ENCODE measurements at places on chromosomes 2 and 18. TPM values are rescaled to one million over a fixed set of nuclear protein-coding genes. Genes with fewer than 3 reads are reported as not detected.

- no peaks in the 10 kb centered on the region for H3K36me3 ChIP-seq
- peaks cover 4% of the 10 kb centered on the region for H3K4me1 ChIP-seq
- DNase-seq, result no peak
These were observed 592.5 kb upstream of the ZEB2 start for GRCh38 chr2:145112467-145112866.

DNA sequence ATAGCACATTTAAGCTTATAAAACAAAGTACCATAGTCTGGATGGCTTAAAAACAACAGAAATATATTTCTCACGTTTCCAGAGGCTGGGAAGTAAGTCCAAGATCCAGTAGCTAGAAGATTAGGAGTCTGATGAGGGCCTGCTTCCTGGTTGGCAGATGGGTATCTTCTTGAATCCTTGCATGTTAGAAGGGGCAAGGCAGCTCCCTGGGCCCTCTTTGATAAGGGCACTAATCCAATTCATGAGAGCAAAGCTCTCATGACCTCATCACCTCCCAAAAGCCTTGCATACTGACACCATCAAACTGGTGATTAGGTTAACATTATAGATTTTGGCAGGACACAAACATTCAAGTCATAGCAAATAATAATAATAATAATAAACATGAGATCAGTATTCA lies 146.4 kb downstream of the CCDC102B start:
- no peak overlapping the region for H3K4me3 ChIP-seq
- DNase-seq, result no peak
- no peak overlapping the region for H3K27ac ChIP-seq

DNA sequence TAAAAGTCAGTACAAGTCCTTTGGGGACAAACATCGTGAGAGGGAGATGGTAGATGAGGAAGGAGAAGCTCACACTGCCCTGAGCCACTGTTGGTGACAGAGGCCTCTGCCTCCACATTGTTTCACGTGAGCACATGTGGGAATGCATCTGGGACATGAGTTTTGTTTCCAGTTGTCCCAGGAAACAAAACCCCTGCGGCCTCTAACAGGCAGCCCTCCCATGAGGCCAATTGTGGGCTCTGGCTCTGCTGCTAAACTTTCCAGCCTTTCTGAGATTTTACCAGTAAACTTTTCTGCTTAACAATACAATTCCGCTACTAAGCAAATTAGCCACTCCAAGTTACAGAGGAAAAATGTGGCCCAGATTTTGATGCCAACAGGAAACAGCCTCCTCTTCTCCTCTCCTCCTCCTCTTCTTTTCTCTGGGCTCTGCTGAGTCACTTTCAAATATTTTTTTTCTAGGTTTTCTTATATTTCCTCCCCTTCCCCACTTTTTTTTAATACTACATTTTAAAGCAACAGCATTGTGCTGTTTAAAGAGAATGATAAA lies 23.4 kb upstream of the LRRC30 start:
- no peaks in the 10 kb centered on the region for H3K27me3 ChIP-seq
- no peak for DNase-seq
- no peak overlapping the region for H3K4me3 ChIP-seq
- no peaks in the 10 kb centered on the region for H3K4me1 ChIP-seq
- no peaks in the 10 kb centered on the region for H3K36me3 ChIP-seq
- H3K27ac ChIP-seq, result no peak overlapping the region

GRCh38 chr18:41999751-42000150 lies 44.7 kb downstream of the PIK3C3 start:
- H3K4me3 ChIP-seq, result no peak overlapping the region
- no peaks in the 10 kb centered on the region for H3K27me3 ChIP-seq
- peaks cover 32% of the 10 kb centered on the region for H3K36me3 ChIP-seq
- H3K27ac ChIP-seq, result no peak overlapping the region
- H3K4me1 ChIP-seq, result no peaks in the 10 kb centered on the region

DNA sequence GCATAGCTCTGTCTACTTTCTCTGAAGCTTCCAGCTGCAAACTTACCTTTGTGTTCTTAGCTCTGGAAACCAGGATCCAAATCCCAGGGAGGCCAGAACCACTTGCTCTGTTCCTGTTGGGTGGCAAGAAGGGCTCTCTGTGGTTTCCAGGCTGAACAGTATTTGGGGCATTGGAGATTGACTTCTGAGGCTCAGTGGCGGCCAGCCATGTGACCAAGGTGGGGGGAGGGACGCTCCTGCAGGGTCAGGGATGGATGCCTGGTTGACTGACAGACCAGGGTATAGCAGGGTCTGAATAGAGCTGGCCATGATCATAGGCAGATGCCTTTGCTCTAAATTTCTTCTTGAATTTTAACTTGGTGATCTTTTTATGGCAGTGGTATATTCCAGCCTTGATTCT lies 15.1 kb downstream of the SLC4A5 start:
- no peak for DNase-seq
- peaks cover 9% of the 10 kb centered on the region for H3K36me3 ChIP-seq
- no peaks in the 10 kb centered on the region for H3K4me1 ChIP-seq
- H3K4me3 ChIP-seq, result no peak overlapping the region
- H3K27ac ChIP-seq, result no peak overlapping the region

- H3K27ac ChIP-seq, result no peak overlapping the region
- no peak overlapping the region for H3K4me3 ChIP-seq
- peaks cover 15% of the 10 kb centered on the region for H3K36me3 ChIP-seq
These were observed 92.5 kb downstream of the EPB41L5 start for GRCh38 chr2:120105360-120105759.

DNA sequence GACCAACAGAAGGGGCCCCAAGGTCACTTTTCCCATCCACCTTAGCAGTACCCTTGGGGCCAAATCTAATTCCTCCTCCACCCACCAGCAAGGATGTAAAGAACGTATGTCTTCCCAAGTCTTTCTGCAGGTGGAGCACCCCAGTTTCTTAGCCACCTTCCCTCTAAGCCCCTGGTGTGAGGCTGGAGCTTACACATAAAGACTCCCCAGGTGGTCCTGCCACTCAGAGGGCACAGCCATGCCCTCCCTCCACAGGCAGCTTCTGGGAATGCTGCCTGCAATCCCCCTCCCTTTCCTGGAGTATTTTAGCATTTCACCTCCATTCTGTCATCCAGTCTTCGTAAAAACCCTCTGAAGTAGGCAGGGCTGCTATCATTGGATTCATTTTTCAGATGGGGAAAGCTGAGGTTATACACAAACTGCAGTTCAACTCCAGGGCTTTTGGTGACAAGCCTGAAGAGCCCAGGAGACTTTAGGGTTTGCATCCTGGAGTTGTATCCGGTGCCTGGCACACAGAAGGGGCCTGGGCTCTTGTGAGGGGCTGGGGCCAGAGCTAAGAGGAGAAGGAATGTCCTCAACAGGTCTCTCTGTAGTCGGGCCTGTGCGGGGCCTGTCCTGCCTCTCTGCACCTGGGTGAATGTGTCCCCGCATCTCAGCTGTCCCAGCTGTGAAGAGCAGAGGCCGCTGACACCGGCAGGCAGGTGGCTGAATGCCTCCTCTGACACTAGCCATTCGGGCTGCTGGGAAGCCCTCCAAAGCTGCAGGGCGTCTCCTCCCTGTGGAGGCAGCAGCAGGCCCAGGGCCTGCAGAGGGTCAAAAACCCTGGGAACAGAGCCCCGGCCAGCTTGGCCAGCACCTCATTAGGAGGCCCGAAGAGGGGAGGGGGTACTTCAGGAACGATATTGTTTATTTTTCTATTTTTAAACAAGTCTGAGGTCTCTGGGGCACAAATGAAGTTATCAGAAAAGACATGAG lies 27.6 kb downstream of the CIB4 start:
- H3K27ac ChIP-seq, result peak overlapping the region; percentile 46
- no peaks in the 10 kb centered on the region for H3K27me3 ChIP-seq
- no peaks in the 10 kb centered on the region for H3K36me3 ChIP-seq
- DNase-seq, result no peak

GRCh38 chr2:117943013-117943672 lies 70.7 kb downstream of the CCDC93 start:
- no peaks in the 10 kb centered on the region for H3K27me3 ChIP-seq
- no peaks in the 10 kb centered on the region for H3K4me1 ChIP-seq
- H3K27ac ChIP-seq, result no peak overlapping the region

DNA sequence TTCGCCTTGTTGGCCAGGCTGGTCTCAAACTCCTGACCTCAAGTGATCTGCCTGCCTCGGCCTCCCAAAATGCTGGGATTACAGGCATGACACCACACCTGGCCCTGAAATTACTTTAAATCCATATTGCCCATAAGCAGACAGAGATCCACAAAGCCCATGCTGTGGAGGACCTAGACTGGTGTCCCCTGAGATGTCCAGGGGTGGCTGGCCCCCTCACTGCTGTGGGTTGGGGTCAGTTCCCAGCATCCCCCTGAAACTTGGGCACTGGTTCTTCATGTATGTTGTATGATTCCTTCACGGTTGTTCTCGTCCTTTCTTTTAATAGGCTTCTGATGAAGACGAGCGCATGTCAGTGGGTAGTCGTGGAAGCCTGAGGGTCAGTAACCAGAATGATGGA lies 78.1 kb upstream of the RBM44 start:
- H3K36me3 ChIP-seq, result peaks cover 19% of the 10 kb centered on the region
- no peak for DNase-seq
- no peak overlapping the region for H3K27ac ChIP-seq
- peaks cover 3% of the 10 kb centered on the region for H3K4me1 ChIP-seq

GRCh38 chr2:128799284-128799552 lies 480.6 kb upstream of the HS6ST1 start:
- no peak overlapping the region for H3K4me3 ChIP-seq
- H3K27ac ChIP-seq, result no peak overlapping the region
- no peaks in the 10 kb centered on the region for H3K4me1 ChIP-seq
- H3K27me3 ChIP-seq, result no peaks in the 10 kb centered on the region

- no peak for DNase-seq
- H3K4me1 ChIP-seq, result no peaks in the 10 kb centered on the region
- no peaks in the 10 kb centered on the region for H3K36me3 ChIP-seq
- H3K27me3 ChIP-seq, result no peaks in the 10 kb centered on the region
- no peak overlapping the region for H3K4me3 ChIP-seq
These were observed 10.2 kb upstream of the THNSL2 start for GRCh38 chr2:88159955-88160415.

GRCh38 chr2:189086250-189086649 lies 93.3 kb downstream of the COL5A2 start:
- H3K36me3 ChIP-seq, result peaks cover 46% of the 10 kb centered on the region
- H3K27me3 ChIP-seq, result no peaks in the 10 kb centered on the region
- no peak overlapping the region for H3K27ac ChIP-seq
- H3K4me1 ChIP-seq, result no peaks in the 10 kb centered on the region
- no peak overlapping the region for H3K4me3 ChIP-seq

DNA sequence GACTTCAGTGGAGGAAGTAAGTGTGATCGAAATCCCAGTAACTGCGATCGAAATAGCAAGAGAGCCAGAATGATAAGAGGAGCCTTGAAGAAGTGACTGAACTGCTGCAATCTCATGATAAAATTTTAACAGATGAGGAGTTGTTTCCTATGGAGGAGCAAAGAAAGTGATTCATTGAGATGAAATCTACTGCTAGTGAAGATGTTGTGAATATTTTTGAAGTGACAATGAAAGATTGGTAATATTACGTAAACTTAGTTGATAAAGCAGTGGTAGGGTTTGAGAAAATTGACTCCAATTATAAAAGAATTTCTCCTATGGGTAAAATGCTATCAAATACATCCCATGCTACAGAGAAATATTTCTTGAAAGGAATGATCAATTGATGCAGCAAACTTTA lies 780.6 kb downstream of the MBD2 start:
- no peaks in the 10 kb centered on the region for H3K4me1 ChIP-seq
- no peaks in the 10 kb centered on the region for H3K36me3 ChIP-seq
- no peak overlapping the region for H3K4me3 ChIP-seq
- no peak for DNase-seq
- no peak overlapping the region for H3K27ac ChIP-seq

- no peak overlapping the region for H3K4me3 ChIP-seq
These were observed 84.1 kb downstream of the GALNT14 start for GRCh38 chr2:31053929-31054782.

DNA sequence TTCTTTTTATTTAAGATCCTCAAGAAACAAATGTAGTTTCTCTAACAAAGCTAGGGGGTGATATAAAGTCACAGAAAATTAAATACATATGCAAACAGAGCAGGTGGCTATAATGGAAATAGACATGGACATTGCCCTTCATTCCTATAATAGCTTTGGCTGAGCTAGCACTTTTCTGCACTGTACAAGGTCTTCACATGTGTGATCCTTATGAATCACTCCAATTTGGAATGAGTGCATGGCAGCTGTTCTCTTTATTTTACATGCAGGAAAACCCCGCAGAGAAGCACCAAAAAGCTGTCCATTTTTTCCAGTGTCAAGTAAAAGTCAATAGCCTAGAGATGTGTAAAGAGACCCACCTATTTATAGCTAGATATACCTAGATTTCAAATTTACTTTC lies 747.4 kb upstream of the SLC8A1 start:
- H3K4me1 ChIP-seq, result no peaks in the 10 kb centered on the region
- H3K27ac ChIP-seq, result no peak overlapping the region
- no peak overlapping the region for H3K4me3 ChIP-seq
- H3K27me3 ChIP-seq, result no peaks in the 10 kb centered on the region
- no peaks in the 10 kb centered on the region for H3K36me3 ChIP-seq
- no peak for DNase-seq

GRCh38 chr2:183592271-183592670 lies 468.0 kb downstream of the NUP35 start:
- no peak for DNase-seq
- no peaks in the 10 kb centered on the region for H3K36me3 ChIP-seq
- no peak overlapping the region for H3K4me3 ChIP-seq
- no peak overlapping the region for H3K27ac ChIP-seq
- H3K27me3 ChIP-seq, result no peaks in the 10 kb centered on the region
- H3K4me1 ChIP-seq, result no peaks in the 10 kb centered on the region

GRCh38 chr2:3459185-3460015 lies 59.9 kb downstream of the ADI1 start:
- peaks cover 32% of the 10 kb centered on the region for H3K36me3 ChIP-seq
- peak overlapping the region; percentile 90 for H3K27ac ChIP-seq
- H3K27me3 ChIP-seq, result no peaks in the 10 kb centered on the region
- DNase-seq, result no peak
- H3K4me1 ChIP-seq, result peaks cover 6% of the 10 kb centered on the region
- H3K4me3 ChIP-seq, result no peak overlapping the region

CBLN2 gene
- 8.2 TPM for total RNA-seq

DLGAP1 gene
- 2.0 TPM for total RNA-seq

UGT1A1 gene
- not detected for total RNA-seq

TGIF1 gene
- 39.7 TPM for total RNA-seq

AOX1 gene
- 59.2 TPM for total RNA-seq

Data from ascending aorta (tissue), 2 donors.